ENCODE measurements at places on chromosomes 4 and X. TPM values are rescaled to one million over a fixed set of nuclear protein-coding genes. Genes with fewer than 3 reads are reported as not detected.

DNA sequence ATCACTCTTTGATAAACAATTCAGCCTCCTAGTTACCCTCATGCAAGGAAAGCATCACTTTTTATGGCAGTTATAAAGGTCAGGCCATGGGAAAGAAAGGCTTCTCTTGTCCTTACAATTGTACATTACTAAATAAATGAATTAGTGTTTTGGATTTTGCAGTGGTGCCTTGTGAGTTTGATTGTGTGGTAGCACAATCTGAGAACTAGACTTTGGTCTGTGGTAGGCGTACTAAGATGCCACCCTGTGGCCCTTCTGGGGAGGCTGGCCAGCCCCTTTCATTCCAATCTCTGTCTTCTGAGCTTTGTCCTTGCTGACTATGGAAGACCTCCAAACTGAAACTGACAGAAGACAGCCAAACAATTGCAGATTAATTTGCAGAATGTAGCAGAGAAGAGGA is 14.6 kb upstream of the HNRNPD start:
- no peak for DNase-seq
- H3K4me3 ChIP-seq, result no peak overlapping the region
- H3K36me3 ChIP-seq, result no peaks in the 10 kb centered on the region
- no peaks in the 10 kb centered on the region for H3K4me1 ChIP-seq
- no peaks in the 10 kb centered on the region for H3K27me3 ChIP-seq

DNA sequence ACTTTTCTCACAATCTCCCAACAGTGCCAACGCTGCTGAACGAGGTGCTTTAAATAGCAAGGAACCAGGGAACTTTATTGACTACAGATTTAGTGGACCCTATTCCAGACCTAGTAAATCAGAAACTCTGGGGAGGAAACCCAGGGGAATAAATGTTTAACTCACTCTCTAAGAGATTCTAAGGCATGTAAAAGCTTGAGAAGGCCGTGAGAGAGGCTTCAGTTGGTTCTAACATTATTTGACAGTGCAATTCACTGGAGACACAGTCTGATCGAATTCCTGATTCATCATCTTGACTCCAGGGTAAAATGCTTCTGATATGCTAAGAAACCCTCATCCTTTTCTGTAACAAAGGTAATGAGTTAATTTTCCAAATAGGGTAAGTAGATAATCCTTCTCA is 494.4 kb downstream of the KCNIP4 start:
- H3K27ac ChIP-seq, result no peak overlapping the region
- no peaks in the 10 kb centered on the region for H3K36me3 ChIP-seq
- H3K27me3 ChIP-seq, result no peaks in the 10 kb centered on the region
- H3K4me1 ChIP-seq, result no peaks in the 10 kb centered on the region

DNA sequence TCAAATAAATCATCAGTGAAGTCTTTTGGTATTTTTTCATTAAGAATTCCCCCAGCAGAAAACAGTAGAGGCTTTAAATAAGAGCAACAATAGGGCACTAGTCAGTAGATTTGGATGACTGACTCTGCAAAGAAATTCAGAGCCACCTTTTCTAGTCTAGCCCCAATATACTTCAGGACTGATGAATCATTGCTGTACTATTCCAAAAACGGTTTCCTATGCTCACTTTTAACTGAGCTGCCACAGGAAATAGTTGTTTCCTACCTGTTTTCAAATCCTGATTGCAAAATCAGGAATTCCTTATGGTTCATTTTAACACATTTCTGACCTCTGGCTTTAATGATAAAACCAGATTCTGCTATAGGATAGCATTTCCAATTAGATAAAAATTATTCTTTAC is 171.6 kb downstream of the NR3C2 start:
- no peak overlapping the region for H3K4me3 ChIP-seq
- DNase-seq, result no peak
- H3K4me1 ChIP-seq, result no peaks in the 10 kb centered on the region
- H3K27ac ChIP-seq, result no peak overlapping the region
- H3K27me3 ChIP-seq, result no peaks in the 10 kb centered on the region

DNA sequence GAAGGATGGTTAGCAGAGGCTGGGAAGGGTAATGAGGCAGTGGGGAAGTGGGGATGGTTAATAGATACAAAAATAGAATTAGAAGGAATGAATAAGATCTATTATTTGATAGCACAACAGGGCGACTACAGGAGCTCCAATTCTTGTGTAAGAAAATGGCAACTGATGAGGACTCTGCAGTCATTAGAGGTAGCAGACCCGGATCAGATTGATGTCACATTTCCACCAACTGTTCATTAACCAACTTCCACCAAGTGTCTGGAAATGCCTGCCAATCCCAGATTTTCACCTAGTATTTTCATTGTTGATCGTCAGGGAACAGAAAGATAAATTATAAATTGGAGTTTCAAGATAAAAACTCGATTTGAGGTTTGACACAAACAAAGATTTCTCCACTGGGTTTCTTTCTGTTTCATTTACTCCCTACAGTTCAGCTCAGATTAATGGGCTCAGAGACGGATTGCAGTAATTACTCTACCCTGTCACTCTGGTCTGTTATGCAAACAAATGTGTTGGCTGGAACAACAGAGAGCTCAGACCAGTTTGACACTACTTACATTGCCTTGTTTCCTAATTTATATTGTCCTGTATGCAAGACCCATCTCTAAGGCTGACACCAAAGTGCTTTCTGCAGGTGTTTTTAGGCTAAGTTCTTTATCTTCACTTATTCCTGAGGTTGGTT is 909.2 kb upstream of the PRKX start:
- no peak for DNase-seq
- H3K27me3 ChIP-seq, result no peaks in the 10 kb centered on the region
- no peaks in the 10 kb centered on the region for H3K4me1 ChIP-seq
- H3K36me3 ChIP-seq, result no peaks in the 10 kb centered on the region
- no peak overlapping the region for H3K4me3 ChIP-seq
- H3K27ac ChIP-seq, result no peak overlapping the region

GRCh38 chr4:42655269-42655637 is 1.7 kb downstream of the ATP8A1 start:
- H3K4me1 ChIP-seq, result peaks cover 4% of the 10 kb centered on the region
- no peak overlapping the region for H3K4me3 ChIP-seq
- H3K36me3 ChIP-seq, result no peaks in the 10 kb centered on the region
- H3K27ac ChIP-seq, result no peak overlapping the region
- peaks cover 3% of the 10 kb centered on the region for H3K27me3 ChIP-seq

DNA sequence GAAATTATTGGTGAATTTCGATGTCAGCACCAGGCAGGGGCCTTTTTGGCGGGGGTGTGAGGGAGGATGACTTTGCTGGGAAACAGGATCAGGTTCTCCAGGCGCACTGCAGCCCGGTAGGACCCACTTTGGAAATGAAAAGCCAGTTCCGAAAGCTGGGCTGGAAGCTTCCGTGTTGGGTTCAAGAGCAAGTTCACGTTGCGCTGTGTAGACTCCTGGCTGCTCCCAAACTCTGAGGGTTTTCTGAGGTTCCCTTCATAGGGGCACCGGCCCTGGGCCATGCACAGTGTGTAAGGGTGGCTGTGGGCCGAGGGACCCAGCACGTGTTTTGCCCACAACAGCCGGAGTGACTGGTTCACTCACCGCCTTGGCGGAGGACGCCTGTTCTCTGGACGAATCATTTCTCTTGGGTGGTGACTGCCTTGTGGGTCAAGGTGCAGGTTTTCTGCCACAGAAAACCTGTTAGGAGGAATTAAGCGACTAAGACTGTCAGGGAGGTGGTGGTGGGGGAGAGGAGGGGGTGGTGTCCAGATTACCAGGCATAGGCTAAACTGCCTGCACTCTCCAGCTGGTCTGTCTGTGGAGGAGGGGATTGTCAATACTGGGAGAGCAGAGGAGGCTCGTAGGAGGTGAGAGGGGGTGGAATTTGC is 8.0 kb downstream of the SHOX start:
- no peaks in the 10 kb centered on the region for H3K4me1 ChIP-seq
- no peaks in the 10 kb centered on the region for H3K27me3 ChIP-seq

DNA sequence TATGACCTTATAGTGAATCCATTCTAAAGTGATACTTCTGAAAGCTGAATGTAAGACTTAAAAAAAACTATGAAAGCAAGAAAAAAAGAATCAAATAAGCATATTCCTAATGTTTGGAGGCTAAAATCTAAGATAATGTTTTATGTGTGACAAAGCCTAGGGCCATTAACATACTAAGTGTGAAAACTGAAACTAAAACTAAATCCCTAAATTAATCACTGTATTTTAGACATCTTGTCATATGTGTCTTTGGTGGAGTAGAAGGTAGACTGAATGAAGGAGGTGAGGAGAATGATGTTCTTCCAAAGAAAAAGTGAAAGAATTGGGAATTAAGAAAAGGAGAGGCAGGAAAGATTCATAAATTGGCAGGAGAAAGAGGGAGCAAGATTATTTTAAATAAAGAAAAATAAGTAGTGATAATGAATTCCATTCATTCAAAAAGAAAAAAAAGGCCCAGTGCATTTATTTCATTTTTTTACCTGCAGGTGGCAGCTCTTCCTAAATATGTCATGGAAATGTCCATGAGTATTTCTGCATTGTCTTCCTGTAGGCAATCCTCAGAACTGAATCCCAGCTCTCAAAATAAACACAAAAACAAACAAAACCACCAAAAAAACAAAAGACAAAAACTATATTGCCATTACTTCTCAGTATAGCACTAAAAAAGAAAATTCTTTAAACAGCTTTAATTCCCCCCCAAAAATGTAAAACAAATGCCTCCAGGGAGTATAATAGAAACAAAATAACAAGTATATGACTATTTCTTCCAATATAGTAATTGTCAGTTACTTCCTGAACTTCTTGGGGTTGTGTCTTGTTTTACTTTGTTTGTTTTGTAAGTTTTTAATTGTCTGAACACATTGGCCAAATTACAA is 17.0 kb upstream of the AP1AR start:
- no peaks in the 10 kb centered on the region for H3K36me3 ChIP-seq
- peak; percentile 55 for DNase-seq
- peaks cover 5% of the 10 kb centered on the region for H3K4me1 ChIP-seq
- no peaks in the 10 kb centered on the region for H3K27me3 ChIP-seq
- H3K4me3 ChIP-seq, result no peak overlapping the region

GRCh38 chr4:165312506-165312905 is 15.0 kb upstream of the MSMO1 start:
- no peak overlapping the region for H3K27ac ChIP-seq
- peaks cover 4% of the 10 kb centered on the region for H3K4me1 ChIP-seq
- no peaks in the 10 kb centered on the region for H3K36me3 ChIP-seq
- peak; percentile 64 for DNase-seq
- H3K4me3 ChIP-seq, result no peak overlapping the region

GRCh38 chr4:25950461-25951389 is 36.7 kb downstream of the SMIM20 start:
- peaks cover 2% of the 10 kb centered on the region for H3K27me3 ChIP-seq
- H3K4me1 ChIP-seq, result peaks cover 2% of the 10 kb centered on the region
- no peak overlapping the region for H3K27ac ChIP-seq
- H3K4me3 ChIP-seq, result no peak overlapping the region
- no peaks in the 10 kb centered on the region for H3K36me3 ChIP-seq
- DNase-seq, result peak; percentile 8

DNA sequence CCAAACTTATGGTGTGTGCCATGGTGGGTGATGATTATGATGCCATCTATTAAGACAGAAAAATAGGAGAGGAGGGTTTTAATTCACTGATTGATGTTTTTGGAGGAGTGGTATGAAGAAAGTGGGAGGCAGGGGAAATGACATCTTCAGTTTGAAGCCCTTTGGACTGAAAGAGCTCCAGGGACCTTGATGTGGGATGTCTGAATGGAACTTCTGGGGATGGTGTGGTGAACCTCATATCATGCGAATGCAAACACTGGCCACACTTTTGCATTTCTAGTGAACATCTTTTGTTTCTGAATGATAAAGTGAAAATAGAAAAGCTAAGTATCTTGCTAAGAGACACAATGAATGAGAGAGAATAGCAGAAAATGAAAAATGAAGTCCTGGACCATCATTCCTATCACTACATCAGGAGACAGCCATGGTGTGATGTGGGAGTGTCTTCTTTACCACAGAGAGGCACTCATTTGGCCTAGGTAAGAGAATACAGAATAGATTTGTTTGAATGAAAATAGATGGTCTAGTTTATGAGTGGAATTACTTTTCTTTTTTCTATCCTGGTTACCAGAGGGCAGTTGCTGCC is 123.5 kb downstream of the ZNF827 start:
- DNase-seq, result no peak
- H3K4me1 ChIP-seq, result no peaks in the 10 kb centered on the region
- H3K36me3 ChIP-seq, result no peaks in the 10 kb centered on the region
- H3K27ac ChIP-seq, result no peak overlapping the region
- H3K4me3 ChIP-seq, result no peak overlapping the region
- H3K27me3 ChIP-seq, result no peaks in the 10 kb centered on the region

GRCh38 chr4:147755561-147756295 is 23.8 kb downstream of the ARHGAP10 start:
- no peaks in the 10 kb centered on the region for H3K27me3 ChIP-seq
- peak overlapping the region; percentile 75 for H3K27ac ChIP-seq
- H3K36me3 ChIP-seq, result no peaks in the 10 kb centered on the region
- H3K4me3 ChIP-seq, result peak overlapping the region; percentile 11
- peak; percentile 84 for DNase-seq

DNA sequence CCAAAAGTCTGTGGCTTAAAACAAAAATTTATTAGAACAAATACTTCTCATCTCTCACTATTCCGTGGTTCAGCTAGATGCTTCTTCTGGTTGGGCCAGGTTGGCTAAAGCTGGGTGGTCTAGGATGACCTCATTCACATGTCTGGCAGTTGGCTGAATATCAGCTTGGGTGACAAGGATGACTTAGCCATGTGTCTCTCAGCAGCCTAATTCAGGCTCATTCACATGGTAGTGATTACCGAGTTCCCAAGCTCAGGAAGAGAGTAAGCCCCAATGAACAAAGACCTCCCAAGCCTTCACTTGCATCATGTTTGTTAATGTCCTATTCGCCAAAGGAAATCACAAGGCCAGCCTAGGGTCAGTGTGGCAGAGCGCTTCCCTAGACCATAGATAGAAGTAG is 119.4 kb downstream of the FANCB start:
- no peaks in the 10 kb centered on the region for H3K4me1 ChIP-seq
- no peaks in the 10 kb centered on the region for H3K36me3 ChIP-seq
- H3K27ac ChIP-seq, result no peak overlapping the region
- no peaks in the 10 kb centered on the region for H3K27me3 ChIP-seq
- no peak for DNase-seq

DNA sequence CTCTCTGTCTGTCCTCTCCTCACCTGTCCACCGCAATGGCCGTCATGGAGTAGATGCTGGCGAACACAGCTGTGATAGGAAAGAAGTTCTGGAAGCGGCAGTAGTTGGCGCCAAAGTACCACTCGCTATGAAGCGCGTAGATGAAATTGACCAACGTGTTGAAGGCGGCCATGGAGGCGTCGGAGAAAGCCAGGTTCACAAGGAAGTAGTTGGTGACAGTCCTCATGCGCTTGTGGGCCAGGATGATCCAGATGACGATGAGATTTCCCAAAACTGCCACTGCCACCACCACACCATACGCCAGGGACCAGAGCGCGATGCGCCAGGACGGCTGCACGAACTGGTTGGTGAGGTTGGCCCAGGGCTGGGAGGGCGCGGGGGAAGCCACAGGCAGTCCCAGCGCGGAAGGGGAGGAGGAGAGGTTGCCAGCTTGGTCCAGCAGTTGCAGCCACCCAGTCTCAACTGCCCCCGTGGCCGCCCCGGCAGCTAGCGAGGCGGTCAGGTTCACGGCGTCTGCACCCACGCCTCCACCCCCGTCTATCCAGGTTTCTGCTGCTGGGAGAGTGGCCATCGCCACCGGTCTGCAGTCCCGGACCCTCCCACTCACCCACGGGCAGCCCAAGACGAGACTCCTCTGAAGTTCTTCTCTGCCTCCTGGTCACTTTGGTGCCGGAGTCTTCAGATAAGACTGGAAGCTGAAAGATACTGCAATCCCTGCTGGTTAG is 518 bp downstream of the TACR3 start:
- no peak for DNase-seq
- H3K36me3 ChIP-seq, result no peaks in the 10 kb centered on the region
- no peaks in the 10 kb centered on the region for H3K27me3 ChIP-seq
- no peaks in the 10 kb centered on the region for H3K4me1 ChIP-seq

The SERTM2 gene
- under 0.01 TPM for total RNA-seq

The FATE1 gene
- not detected for total RNA-seq

The IDS gene
- 21.3 TPM for total RNA-seq

The HSFX2 gene
- 0.26 TPM for total RNA-seq

The ATP8A1 gene
- 4.8 TPM for total RNA-seq

The PRRG3 gene
- total RNA-seq, result 1.0 TPM

The TMEM150C gene
- total RNA-seq, result 1.2 TPM

Data from fibroblast of lung (primary cell).